Effector CD8-positive, alpha-beta T cell (primary cell): ENCODE measurements at places on chromosomes 6 and 20.
A peak's percentile ranks its signal among the peaks of the same experiment; 100 is the strongest.

DNA sequence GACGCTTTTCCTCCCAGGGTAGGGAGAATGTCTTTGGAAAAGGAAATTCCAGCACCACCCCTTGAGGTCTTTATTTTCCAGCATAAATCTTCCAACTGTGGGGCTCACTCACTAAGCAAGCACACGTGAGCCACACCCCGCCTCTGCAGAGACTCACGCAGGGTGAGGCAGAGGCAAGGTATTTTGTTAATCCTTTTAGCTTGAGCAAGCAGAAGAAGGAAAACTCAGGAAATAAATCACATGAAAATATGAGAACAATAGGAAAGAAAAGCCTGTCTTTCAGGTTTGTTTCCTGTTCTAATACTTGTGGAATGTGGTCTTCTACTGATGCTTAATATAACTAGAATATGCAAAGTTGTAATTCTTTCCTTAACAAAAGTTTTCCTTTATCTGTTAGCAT, 4.1 kb upstream of the PHACTR2 start:
- DNase-seq = no peak

- DNase-seq = peak; percentile 24
Measured at GRCh38 chr6:26554697-26555504, 16.7 kb downstream of the HMGN4 start.

- DNase-seq = peak; percentile 3
Measured at GRCh38 chr20:52379723-52380336, 188.3 kb upstream of the ZFP64 start.

DNA sequence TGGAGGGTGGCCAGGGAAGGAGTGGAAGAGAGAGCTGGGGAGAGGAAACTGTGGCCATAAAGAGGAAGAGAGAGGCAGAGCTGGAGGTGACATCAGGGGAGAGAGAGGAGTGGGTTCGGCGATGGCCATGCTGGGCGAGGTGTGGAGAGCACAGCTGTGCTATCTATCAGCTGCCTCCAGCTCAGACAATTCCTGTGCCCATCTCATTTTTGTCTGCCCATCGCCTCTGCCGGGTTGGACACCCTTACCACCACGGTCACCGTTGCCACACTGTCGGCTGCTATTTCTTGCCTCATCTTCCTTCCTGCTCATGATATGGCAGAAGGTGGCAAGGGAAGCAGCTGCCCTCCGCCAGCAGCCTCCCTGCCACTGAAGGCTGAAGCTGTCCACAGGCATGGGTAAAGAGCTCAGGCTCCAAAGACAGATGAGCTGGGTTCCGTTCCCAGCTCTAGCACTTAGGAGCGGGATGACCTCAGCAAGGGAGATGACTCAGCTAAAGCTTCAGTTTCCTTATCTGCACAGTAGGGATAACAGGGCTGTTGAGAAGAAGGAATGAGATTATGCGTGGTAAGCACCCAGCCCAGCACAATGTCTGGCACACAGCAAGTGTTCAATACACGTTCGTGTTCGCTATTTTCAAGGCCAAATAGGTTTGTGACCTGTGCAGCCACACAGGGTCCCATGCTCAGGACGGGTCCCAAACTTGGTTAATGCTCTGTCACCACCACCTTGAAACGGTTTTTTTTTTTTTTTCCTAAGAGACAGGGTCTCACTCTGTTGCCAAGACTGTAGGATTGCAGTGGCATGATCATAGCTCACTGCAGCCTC, 21.9 kb upstream of the TAF8 start:
- no peak for DNase-seq
